ENCODE measurements at places on chromosomes 3 and 15.

DNA sequence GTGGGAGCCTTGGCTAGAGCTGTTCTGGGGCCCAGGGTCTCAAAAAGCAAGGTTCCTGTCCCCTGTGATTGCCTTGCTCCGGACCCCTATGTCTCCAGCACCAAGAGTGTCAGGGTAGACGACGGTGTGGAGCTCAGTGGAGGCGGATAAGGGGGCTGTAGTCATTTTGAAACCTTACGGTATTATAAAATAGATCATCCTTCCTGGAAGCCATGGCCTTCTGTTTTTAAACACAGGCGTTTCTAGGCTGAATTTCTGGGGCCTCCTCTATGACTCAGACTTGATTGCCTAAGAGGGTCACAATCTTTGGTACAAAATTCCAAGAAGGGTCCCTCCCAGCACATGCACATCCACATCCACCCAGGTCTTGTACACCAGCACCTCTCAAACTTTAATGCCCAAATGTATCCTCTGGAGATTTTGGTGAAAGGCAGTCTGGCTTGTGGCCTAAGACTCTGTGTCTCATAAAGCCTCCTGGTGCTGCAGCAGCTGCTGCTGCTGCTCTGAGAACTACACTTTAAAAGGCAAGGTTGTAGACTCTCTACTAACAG is 70.5 kb upstream of the XCR1 start:
- DNase-seq = no peak

DNA sequence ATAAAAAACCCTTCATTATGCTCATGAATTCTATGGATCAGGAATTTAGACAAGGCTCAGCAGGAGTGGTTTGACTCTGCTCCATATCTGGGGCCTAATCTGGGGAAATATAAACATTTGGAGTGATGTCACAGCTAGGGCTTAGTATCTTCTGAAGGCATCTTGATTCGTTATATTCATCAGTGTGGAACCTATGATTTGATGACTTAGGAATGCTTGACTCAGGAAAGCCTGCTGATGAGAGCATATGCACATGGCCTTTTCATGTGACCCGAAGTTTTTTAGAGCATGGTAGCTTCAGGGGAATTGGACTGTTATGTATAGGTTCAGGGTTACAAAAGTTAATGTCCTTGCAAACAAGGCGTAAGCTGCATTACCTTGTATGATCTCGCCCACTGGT is 184.9 kb upstream of the LRRC3B start:
- no peak for DNase-seq

DNA sequence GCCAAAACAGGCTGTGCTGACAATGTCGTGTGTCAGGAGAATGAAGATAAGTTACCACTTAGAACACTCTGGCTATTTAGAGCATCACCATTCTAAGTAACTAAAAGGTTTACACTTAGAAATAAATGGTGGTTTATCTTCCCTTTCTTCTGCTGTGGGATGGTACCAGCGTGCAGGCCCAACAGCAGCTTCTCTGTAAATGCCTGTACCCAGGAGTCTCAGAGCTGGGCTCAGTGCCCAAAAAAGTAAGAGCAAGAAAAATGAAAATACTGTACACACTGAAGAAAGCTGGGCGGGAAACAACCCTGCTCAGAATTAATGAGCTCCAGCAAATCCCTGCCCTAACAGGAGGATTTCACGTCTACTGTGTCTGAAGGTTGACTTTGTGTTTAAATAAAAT is 206.5 kb downstream of the MFSD1 start:
- no peak for DNase-seq

DNA sequence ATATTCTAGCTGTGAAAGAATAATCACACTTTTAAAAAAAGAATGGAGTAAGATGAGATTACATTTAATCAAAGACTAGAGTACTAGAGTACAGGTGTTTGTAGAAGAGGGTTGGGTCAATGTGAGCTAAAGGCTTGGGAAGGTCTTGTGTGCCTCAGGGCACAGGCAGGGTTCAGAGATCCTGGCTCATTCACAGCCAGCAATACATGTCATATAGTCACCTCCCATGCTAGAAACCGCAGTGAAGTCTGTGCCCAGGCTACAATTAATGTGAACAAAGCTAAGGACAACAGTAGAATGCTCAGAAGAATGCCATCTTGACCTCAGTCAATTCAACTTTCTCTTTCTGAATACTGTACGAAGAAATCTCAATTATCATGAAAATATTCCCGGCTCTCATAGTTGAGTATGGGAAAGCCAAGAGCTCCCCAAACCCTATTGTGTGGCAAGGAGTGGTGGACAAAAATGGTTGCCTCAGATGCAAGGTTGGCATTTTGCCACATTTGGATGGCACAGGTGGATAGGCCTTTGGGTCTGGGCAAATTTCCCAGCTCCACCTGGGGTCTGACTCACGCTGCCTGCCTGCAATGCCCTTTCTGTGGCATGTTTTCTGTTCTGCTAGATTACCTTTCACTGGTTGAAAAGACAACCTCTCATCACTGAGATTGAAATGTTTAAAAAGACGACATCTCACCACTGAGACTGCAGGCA is 70.2 kb downstream of the NMD3 start:
- no peak for DNase-seq

- DNase-seq = no peak
Observed at GRCh38 chr15:67472957-67473356, 48.0 kb upstream of the C15orf61 start.

DNA sequence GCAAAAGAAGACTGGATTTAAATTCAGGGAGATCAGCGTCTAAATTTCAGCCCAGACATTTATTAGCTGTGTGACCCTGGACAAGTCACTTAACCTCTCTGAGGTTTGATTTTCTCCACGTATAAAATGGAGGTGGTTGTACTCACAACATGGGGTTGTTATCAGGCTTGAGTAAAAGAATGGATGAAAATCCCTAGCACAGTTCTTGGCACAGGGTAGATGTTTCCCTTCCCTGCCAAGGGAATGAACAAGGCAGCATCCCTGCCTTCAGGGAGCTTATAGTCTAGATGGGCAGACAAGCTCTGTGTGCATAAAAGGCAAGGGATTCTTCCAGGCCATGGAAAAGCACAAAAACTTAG is 50.2 kb upstream of the MRPS22 start:
- DNase-seq = no peak

- no peak for DNase-seq
Observed at GRCh38 chr15:34737477-34737876, 17.3 kb downstream of the GJD2 start.

DNA sequence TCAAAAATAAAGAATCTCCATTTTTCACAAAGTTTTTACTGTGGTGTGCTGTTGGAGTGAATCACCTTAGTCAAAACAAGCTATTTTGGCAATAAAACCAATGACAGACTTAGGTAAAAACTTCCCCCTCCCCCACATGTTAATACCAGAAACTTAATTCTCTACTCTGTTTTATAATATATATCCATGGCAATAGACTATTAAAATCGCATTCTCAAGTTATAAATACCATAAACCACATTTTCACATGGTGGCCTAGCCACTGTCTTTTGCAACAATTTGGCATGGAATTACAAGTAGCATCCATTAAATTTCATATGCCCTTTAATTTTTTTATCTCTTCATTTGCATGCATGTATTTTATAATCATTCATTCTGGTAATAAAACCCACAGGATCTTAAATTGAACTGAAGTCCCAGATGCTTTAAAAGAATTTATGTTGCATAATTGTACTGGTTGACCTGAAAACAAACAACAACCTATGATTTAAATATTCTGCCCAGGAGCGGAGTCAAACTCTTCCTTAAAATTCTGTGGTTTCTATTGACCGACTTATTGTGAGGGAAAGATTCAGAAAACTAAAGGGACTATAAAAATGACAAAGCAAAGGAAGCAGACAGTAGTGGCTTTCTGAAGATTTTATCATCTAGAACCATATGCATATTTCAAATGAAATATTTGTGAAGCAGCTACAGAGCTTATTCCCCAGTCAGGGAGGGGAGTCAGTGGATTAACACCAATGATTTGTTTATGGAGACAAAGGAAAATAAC is 229.0 kb upstream of the TBL1XR1 start:
- no peak for DNase-seq

DNA sequence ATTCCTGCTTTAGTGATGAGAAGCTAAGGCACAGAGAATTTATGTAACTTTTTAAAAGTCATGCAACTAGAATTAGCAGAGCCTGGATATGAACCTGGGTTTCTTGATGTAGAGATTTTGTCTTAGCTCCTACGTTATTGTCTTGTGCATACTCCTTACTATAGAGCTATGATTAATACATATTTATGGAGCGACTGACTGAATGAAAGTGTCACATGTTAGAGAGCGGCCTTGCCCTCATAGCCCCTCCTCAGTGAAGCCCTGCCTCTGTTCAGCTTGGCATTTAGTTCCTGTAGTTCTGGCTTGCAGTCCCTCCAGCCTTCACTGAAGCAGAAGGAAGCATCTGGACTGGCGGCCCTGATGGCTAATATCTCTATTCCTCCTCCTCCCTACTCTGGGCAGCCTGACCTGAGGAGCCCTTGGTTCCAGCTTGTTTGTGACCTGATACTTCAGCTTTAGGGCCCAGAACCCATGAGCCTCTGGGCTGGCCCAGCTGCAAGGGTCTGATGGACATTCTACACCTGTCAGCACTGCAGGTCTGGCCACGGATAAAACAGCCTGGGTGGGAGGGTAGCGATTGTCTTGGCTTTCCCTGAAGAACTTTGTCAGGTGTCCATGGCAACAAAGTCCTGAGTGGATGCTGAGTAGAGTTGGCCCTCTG is 13.4 kb upstream of the AGBL1 start:
- DNase-seq = no peak

- DNase-seq = no peak
Observed at GRCh38 chr3:21274079-21274571, 476.9 kb downstream of the ZNF385D start.

DNA sequence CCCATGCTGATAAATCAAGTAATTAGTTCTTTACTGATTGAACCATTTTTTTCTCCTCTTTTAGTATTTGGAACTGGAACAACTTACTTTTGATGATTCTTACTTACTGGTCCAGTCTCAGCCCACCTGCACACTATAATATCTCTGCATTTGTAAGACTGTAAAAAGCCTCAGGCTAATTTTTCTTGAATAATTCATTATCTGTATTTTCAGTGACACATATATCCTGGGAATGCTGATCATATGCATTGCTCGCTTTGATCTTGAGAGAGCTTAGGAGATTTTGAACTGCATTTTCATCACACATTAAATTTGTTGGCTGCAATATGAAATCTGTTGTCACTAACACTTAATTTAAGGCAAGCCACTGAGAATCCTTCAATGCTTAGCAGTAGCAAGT is 760.6 kb downstream of the EDEM1 start:
- no peak for DNase-seq

DNA sequence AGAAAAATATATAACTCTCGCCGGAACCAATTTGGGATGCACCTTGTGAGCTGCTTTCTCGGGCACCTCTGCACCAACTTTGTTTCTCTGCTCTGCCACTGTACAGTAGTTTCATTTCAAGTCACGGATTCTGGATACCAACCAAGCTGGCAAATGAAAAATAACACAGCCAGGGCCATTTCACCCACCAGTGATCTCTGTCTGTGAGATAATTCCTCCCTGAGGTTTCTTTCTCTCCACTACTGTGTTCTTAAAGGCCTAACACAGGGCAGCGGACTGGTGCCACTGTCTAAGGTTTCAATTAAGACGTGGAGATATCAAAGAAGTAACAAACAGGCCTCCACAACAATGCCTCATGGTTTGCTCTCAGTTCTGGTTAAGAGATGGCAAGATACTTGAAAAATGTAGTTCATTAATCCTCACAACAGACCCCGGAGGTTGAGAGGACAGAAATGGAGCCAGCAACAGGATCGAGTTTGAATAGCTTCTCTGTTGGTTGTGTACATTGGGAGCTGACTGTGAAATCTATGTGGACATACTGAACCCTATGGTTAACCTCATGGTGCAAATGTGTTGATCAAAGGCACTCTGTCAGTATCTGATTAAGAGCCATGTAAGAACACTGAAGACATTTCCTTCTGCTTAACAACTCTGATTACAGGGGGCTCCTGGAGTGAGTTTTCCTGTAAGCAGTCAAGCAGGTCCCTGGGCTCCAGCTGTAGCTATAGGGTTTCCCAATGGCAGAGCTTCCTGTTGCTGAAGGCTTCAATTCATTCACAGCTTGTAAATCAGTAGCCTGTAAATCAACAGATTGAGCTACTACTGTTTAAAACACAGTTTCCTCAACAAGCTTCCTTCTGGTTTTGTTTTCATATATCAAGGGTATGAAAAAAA is 470.5 kb downstream of the EPHA3 start:
- no peak for DNase-seq

- DNase-seq = no peak
Observed at GRCh38 chr15:58491499-58492202, 59.9 kb downstream of the LIPC start.

- no peak for DNase-seq
Observed at GRCh38 chr3:64718976-64719375, 31.2 kb upstream of the ADAMTS9 start.

- DNase-seq = no peak
Observed at GRCh38 chr3:12832350-12833221, 8.8 kb downstream of the RPL32 start.

- no peak for DNase-seq
Observed at GRCh38 chr3:9193211-9193610, 56.2 kb downstream of the SRGAP3 start.

GRCh38 chr3:40170395-40170794 is 139.1 kb upstream of the EIF1B start:
- no peak for DNase-seq

- DNase-seq = no peak
Observed at GRCh38 chr3:185560676-185561075, 8.3 kb upstream of the LIPH start.

GRCh38 chr3:133112666-133113065 is 74.5 kb downstream of the TMEM108 start:
- no peak for DNase-seq

DNA sequence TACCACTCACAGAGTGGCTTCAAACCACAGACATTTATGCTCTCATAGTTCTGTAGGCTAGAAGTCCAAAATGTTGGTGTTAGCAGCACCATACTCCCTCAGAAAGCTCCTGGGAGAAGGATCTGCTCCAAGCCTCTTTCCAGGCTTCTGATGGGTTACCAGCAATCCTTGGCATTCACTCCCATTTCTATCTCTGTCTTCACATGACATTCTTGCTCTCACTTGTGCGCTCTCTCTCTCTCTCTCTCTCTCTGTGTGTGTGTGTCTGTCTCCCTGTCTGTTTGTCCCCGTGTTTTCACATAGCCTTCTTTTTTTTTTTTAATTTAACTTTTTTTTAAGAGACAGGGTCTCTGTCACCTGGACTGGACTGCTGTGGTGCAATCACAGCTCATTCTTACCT is 26.3 kb downstream of the CDAN1 start:
- DNase-seq = no peak

All from psoas muscle (tissue), 8 donors.